ENCODE measurements at places on chromosomes 2 and 18.

DNA sequence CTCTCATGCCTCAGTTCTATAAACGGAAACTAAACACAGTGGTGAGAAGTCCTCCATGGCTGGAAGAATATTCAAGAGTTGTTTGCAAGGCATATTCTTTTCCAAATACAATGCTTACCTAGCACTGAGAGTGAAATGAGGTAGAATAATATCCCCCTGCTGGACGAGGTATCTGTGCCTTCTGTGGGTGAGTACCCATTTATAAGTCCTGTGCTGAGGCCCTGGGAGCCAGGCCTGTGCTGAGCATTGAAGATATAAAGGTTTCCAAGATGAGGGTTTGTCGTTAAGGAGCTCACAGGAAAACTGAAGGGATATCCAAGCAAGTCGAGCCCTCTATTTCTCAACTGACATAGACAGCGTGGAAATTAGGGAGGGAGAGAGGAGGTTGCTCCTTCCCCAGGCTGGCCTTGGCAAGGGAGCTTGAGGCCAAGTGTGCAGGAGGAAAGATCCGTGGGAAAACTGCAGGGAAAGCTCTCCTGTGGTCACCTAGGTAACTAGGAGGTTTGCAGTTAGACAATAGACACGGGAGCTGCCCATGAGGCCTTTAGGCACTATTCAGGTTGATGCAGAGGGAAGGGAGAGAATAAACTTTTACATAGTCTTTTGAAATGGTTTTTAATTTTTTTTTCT lies 17.6 kb downstream of the PTPRM start:
- DNase-seq: no peak

DNA sequence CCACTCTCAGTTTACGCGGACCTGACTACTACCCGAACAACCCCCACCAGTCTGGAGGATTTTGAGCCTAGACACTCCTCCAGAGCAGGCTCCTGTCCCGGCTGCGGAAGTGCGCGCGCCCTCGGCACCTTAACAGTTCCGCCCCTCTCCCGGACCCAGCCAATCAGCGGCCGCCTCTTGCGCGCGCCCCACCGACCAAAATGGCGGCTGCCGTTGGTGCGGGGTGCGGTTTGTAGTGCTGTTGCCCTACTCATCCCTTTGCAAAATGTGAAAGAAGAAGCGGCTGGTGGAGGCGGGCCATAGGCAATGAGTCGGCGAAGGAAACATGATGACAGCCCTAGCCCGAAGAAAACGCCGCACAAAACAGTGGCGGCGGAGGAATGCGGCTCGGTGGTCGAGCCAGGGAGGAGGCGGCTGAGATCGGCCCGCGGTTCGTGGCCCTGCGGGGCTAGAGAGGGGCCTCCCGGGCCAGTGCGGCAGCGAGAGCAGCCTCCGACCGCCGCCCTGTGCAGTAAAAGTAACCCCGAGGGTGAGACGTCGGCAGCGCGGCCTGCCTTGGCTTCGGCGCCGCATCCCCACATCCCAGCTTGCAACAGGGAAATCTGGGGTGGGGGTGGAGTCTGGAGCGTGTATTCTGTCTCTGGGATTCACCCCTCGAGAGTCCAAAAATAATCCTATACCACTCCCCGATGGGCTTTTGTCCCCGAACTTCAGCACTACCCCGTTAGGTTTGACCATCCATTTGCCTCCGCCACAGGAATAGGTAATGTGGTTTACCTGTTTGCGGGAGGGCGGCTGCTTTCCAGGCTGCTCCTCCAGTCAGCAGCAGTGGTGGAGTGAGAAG lies at the start of gene ETAA1:
ETAA1 (plus strand) TSS at position 191 of the 844 bp plus-strand sequence; CDS start at position 307, 116 bp downstream.
- peak; percentile 93 for DNase-seq

DNA sequence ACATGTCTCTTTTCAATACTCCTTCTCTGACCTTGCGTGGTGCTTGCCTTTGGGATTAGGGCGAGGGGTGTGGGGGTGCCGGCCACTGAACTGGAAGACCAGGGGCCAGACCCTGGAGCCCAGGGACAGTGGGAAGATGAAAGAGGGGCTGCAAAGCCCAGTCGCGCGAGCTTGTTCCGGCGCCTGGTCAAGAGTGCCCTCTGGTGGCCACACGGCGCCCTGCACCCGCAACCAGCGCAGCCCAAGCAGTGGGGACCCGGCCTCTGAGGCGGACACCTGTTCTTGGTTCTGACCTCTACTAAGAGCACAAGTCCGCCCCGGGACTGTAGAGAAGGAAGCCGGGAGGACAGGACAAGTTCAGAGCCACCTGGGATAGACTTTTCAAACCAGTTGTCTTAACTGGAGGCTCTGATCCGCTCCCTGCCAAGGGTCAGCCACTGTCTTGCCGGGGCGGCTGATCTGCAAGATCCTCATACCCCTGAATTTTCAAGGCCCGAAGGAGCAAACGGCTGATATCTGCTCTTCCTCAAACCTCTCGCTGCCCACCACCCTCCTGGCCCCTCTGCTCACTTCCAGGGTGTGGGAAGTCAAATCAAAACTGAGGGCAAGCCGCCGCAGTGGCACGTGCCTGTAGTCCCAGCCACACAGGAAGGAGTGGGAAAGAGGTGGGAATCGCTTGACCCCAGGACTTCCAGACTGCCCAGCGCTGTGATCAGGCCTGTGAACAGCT lies 14.9 kb upstream of the MSH6 start:
- DNase-seq: peak; percentile 44

DNA sequence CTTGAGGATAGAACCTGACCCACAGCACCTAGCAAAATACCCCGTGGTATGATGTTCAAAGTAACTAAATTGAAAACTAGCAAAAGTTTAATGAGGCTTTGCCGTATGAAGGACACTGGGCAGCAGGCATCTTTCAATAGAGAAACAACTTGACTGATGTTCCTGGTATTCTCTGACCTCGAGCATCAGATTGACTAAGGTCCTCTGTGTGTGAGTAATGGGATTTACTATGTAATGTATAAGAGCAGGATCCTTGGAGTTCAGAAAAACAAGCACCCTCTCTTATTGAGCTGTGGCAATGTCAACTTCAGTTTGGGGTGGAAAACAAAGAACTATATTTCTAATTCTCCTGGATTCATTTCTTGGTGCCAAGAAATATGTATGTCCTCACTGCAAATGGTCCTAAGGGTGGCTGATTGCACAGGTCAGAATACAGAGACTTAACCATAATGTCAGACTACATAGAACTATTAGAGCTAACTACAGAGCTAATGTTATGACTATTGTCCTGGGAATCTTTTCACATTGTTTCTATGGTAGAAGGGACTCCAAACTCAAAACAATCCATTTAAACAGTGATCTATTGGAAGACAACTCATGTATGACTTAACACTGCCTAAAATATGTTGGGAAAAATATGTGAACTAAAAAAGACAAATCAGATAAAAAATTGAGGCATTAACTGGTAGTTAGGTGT lies 4.4 kb downstream of the TNFAIP6 start:
- DNase-seq: no peak

- no peak for DNase-seq
Observed at GRCh38 chr2:69061525-69061924, 48.5 kb downstream of the ANTXR1 start.

GRCh38 chr2:169510496-169510895 lies 994 bp downstream of the KLHL41 start:
- no peak for DNase-seq

DNA sequence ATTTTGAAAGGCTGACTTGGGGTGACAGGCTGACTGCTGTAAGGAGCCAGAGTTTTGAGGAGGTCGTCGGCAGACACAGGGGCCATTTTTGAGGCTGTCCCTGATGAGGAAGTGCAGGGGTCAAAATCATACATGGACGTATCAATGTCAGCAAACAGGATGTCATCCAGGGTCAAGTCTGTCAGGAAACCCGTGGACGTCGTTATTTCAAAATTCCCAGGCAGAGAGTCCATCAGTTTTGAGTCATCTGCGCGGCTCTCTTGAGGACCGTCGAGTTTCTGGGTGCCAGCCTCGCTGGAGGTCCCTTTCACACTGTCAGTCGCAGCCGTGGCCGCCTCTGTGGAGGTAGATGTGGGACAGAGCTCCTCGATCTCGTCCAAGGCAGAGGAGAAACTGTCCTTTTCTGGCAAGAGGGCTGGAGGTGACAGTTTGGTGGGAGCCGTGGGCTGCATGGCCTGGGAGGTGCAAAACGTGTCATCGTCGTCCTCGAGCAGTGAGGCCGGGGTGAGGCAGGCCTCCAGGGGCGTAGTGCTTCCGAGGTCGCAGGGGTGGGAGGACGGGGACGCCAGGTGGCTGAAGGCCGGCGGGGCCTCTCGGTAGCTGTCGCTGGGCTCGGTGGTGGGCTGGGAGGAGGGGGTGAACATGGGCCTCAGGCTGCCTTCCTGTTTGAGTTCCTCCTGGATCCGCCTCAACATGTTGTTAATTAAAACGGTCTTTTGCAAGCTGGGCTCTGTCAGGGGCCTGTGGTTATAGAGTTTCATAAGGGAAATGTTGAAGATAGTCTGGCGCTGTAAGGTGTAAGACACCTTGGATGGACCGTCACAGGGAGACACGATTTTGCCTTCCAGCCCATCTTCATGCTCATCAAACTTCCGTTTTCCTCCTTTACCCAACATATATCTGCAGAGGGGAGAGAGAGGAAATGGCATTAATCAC lies 17.5 kb downstream of the SERTAD2 start:
- no peak for DNase-seq

- DNase-seq: no peak
Observed at GRCh38 chr2:86563650-86564061, 413 bp upstream of the CHMP3 start.

GRCh38 chr2:181861379-181861778 lies 30.2 kb upstream of the ITPRID2 start:
- DNase-seq: no peak

DNA sequence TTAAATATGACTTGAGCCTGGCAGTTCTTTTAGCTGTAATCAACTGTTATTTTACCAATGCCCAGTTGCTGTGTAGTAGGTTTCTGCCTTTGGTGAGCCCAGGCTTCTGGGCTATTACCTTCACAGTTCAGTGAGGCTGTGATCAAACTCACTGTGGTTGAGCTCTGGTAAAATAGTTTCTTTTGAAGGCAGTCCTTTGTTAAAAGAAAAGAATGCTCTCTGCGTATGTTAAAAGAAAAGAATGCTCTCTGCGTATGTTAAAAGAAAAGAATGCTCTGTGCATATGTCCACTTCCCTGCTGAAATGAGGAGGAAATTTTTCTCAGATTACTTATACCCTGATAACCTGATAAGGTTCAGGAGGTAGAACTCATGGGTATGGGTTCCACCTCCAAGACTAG lies 244.3 kb downstream of the RNF144A start:
- DNase-seq: no peak

DNA sequence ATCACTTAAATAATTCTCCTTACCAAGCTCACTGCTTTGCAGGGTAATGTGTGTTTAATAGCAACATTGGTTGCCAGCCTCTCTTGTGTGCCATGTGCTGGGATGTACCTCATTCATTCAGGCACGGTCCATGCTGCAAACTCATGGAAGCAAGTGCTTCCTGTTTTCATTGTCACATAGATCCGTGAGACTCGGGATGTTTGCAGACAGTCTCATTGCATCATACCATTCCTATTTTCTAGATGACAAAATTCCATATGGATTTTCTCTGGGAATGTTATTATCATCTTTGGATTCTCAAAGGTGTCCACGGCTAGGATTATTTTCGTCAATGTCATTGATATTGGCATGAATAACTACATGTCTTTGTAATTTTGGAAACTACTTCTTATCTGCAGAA lies 60.0 kb upstream of the HDAC4 start:
- DNase-seq: no peak

DNA sequence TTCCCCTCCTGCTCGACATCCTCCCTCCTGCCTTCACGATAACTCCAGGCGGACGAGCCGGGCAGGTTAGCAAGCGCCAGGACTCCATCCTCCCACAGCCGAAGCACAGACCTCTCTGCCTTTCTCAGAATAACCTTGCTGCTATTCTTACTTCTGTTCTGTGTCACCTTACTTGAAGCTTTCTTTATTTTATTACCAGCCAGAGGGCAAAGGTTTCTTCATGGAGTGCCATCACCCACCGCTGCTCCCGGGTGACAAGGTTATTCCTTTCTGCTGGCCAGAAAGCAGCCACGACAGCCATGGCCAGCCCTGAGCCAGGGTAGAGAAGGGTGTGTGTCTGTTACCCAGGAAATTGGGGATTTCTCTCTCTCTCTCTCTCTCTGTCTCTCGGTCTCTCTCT lies 227.1 kb downstream of the ANAPC1 start:
- no peak for DNase-seq

DNA sequence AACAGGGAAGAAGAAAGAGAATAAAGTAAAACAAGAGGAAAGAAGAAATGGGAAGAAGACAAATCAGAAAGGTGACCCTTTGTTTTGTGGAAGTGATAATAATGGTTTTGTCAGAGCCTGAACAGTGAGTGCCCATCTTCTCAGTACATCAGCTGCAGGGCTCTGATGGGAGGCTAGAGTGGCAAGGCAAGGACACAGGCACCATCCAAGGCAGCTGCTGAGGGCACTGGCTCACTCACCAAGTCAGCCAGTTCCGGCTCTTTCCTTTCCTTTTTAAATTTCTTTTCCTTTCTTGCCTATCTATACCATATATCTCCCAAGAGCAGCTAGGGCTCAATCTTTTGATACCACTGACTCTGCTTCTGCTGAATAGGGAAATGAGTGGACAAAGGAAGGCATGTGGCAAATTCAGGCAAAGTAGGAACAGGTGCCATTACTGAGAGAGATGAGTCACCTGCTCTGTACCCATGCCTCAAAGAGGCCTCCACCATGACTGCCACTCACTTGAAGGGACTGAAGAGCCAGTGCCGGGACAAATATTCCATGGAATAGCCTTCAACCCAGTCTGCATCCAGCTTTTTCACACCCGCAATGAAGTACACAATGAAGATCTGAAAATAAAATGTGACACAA lies 6.2 kb downstream of the GGCX start:
- no peak for DNase-seq
